ENCODE measurements at places on chromosomes 16 and 17.

GRCh38 chr17:49104511-49105074 is 28.0 kb upstream of the B4GALNT2 start:
- no peaks in the 10 kb centered on the region for H3K27me3 ChIP-seq
- H3K27ac ChIP-seq = no peak overlapping the region
- H3K4me1 ChIP-seq = no peaks in the 10 kb centered on the region

GRCh38 chr16:58556678-58557077 is 41.4 kb downstream of the SETD6 start:
- H3K27ac ChIP-seq = no peak overlapping the region
- no peaks in the 10 kb centered on the region for H3K36me3 ChIP-seq
- H3K27me3 ChIP-seq = no peaks in the 10 kb centered on the region
- H3K4me3 ChIP-seq = no peak overlapping the region
- no peak for DNase-seq

GRCh38 chr16:3879258-3879886 is 1.1 kb downstream of the CREBBP start:
- no peak overlapping the region for H3K27ac ChIP-seq
- H3K27me3 ChIP-seq = no peaks in the 10 kb centered on the region
- peaks cover 21% of the 10 kb centered on the region for H3K4me1 ChIP-seq

DNA sequence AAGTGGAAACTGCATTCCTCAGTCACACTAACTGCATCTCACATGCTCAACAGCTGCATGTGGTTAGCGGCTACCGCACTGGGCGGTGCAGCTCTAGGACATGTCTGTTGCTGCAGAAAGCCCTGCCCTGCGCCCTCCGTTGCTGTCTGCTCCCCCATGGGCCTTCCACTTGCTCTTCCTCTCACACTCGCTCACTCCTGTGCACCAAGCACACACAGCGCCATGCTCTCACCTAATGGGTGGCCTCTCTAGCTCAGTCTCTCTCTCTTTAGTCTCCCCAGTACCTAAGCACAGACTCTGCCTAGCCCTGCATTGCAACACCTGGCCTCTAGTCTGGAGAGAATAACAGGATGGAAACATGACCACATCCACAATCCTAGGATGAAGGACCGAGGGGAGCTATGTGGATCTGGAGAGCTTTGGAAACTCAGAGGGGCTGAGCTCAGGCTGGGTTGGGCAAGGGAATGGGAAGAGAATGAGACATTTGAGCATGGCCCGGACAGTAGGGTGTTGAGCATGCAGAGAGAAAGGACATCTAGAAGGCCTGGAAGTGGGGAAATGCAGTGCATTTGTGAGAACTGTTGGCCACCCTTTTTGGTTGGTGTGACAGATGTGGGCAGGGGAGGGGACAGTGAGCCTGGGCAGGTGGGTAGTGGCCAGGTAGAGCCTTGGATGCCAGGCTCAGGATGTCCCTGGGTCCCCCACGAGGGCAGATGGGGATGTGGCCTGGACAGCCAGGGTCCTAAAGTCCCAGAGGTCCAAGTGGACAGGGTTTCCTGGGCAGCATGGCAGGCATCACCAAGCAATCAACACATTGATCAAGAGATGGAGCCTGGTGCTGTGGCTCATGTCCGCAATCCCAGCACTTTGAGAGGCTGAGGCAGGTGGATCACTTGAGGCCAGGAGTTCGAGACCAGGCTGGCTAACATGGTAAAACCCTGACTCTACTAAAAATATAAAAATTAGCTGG is 16.1 kb downstream of the SGCA start:
- DNase-seq = no peak
- H3K27ac ChIP-seq = no peak overlapping the region
- peaks cover 12% of the 10 kb centered on the region for H3K4me1 ChIP-seq
- no peaks in the 10 kb centered on the region for H3K36me3 ChIP-seq

DNA sequence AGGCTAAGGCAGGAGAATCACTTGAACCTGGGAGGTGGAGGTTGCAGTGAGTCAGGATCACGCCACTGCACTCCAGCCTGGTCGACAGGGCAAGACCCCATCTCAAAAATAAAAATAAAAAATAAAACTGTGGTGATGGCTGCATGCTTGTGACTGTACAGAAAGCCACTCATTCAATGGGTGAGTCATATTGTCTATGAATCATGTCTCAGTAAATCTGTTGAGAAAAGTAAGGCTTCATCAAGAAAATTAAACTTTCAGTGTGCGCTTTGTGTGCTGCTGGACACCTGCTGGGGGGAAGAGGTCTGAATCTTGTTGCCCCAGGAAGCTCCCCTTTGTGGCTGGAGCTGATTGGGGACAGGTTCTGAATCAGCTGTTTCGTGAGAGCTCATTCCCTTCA is 11.3 kb downstream of the NUBP1 start:
- no peak overlapping the region for H3K4me3 ChIP-seq
- H3K36me3 ChIP-seq = peaks cover 2% of the 10 kb centered on the region
- no peak for DNase-seq
- no peak overlapping the region for H3K27ac ChIP-seq

Data from ovary (tissue), 10 donors.